ENCODE measurements at places on chromosomes 1 and 21. TPM values are rescaled to one million over a fixed set of nuclear protein-coding genes. Genes with fewer than 3 reads are reported as not detected.

The LIPI gene
- total RNA-seq: not detected

The GPR25 gene
- not detected for total RNA-seq

The C1orf94 gene
- total RNA-seq: not detected

DNA sequence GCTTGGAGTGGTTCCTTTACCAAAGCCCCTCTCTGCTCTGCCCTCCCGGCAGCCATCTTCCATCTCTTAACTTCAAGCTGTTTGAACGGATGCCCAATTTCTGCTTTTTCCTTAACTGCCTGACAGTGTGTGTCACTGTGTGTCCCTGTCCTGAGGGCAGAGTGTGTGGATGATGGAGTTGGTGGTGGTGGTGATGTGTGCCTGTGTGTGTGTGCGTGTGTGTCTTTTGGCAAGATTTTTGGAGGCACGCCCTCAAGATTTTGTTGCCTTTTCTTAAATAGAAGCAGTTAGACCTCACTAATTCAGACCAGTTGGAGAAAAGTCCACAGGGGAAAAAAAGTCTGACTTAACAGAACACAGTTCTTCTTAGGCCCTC, 30.3 kb downstream of the SERTAD4 start:
- no peak for DNase-seq

- no peak for DNase-seq
These were observed 161.4 kb downstream of the VAV3 start for GRCh38 chr1:107803579-107803978.

DNA sequence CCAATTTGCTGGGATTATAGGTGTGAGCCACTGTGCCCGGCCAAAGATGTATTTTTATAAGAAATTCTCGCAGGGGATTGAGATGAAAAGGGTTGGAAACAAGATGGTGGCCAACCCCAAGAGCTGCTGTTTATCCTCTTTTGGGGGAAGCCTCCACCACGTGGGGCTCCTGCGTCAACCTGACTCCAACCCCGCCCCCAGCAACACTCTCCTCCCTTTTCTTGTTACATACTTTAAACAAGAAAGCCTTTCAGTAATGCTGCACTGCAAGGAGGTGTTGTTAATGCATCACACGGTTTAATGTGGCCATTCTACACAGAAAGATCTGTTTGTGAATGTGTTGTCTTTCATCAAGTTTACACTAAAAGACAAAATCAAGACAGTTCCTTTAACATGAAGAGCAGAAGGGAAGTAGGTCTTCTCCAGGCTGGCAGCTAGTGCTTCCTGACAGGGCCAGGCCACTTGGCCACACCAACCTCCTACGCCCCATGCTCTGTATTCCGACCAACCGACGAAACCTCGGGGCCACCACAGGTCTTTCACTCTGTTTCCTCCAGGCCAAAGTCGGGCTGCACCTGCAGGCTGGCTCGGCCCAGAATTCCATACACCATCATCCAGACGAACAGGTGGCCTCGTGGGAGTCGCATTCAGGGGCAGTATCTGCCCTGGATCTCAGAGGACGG, 25.9 kb downstream of the C2CD2 start:
- no peak for DNase-seq

- no peak for DNase-seq
These were observed 91.6 kb downstream of the SCCPDH start for GRCh38 chr1:246815693-246816270.

Data from glutamatergic neuron (in vitro differentiated cells).